Esophagus squamous epithelium (tissue), 5 donors: ENCODE measurements at places on chromosomes 2 and 18. TPM values are rescaled to one million over a fixed set of nuclear protein-coding genes. Genes with fewer than 3 reads are reported as not detected.

- no peak for DNase-seq
These were observed 98.6 kb upstream of the ZNF397 start for GRCh38 chr18:35142275-35142615.

- no peak for DNase-seq
These were observed 34.1 kb upstream of the ARHGAP25 start for GRCh38 chr2:68700560-68700959.

DNA sequence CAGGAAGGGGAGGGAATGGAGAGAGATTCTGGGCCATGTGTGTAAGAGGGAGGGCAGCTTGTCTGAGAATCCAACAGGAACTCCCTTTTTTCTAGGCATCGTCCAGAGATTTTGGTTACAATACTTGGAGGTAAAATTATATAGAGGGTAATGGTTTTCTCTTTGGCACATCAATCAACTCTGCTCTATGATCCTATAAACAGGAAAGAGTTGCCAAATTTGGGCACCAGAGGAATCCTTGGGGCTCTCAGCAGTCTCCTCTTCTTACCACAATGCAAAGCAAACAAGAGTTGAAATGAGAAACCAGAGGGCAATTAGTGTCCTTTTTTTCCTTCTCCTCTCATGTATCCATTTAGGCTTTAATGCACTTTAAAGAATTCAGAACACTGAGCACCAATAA is 243.4 kb downstream of the SLC8A1 start:
- no peak for DNase-seq

DNA sequence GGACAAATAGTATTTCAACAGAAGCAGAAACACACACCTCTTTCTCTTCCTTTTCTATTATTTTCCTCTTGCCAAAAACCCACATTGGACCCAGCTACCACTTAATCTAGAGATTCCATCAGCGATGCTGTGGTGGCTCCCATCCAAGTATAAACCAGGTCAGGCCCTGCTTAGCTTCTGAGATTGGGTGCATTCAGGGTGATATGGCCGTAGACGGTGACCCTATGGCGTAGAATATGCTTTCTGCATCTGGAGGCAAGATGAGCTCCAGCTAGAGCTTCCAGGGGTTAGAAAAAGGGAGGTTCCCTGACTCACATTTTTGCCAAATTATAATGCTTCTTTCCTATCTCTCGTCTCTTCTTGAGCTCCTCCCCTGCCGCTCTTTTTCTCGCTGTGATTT is 66.5 kb downstream of the TNP1 start:
- no peak for DNase-seq

- no peak for DNase-seq
These were observed 117.4 kb upstream of the ARL5A start for GRCh38 chr2:151945602-151946001.

- DNase-seq = no peak
These were observed 81.6 kb downstream of the CDK15 start for GRCh38 chr2:201887773-201888425.

- no peak for DNase-seq
These were observed 59.7 kb upstream of the MEX3C start for GRCh38 chr18:51257150-51257549.

DNA sequence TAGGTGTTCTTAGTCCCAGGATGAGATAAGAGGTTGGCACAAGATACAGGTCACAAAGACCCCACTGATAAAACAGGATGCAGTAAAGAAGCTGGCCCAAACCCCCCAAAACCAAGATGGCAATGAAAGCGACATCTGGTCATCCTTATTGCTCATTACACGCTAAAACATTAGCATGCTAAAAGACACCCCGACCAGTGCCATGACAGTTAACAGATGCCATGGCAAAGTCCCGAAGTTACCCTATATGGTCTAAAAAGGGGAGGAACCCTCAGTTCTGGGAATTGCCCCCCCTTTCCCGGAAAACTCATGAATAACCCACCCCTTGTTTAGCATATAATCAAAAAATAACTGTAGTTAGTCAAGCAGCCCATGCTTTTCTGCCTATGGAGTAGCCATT is 251.1 kb downstream of the SLC4A3 start:
- no peak for DNase-seq

- no peak for DNase-seq
These were observed 127.5 kb downstream of the TWIST2 start for GRCh38 chr2:238975408-238975807.

UGT1A4 gene
- 3.8 TPM for total RNA-seq

GRCh38 chr2:199303728-199304177 is 154.0 kb downstream of the SATB2 start:
- DNase-seq = no peak

GRCh38 chr2:186949726-186950256 is 100.8 kb upstream of the ZSWIM2 start:
- DNase-seq = no peak

LYG2 gene
- total RNA-seq = not detected

- DNase-seq = no peak
These were observed 16.3 kb upstream of the GTF2A1L start for GRCh38 chr2:48601349-48601748.

DNA sequence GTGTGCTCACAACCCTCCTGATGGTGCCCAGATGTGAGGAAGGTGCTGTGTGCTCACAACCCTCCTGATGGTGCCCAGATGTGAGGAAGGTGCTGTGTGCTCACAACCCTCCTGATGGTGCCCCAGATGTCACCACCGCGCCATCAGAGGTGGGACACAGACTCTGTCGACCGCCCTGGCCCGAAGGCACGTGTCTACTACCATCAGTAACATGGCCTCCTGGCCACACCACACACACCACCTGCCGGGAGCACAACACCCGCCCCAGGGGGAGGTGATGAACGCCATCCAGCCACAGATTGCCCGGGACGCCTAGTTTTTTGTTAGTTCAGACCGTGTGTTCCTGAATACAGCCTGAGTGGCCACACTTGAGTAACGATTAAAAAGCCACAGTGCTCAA is 24.5 kb downstream of the HDAC4 start:
- DNase-seq = no peak

DNA sequence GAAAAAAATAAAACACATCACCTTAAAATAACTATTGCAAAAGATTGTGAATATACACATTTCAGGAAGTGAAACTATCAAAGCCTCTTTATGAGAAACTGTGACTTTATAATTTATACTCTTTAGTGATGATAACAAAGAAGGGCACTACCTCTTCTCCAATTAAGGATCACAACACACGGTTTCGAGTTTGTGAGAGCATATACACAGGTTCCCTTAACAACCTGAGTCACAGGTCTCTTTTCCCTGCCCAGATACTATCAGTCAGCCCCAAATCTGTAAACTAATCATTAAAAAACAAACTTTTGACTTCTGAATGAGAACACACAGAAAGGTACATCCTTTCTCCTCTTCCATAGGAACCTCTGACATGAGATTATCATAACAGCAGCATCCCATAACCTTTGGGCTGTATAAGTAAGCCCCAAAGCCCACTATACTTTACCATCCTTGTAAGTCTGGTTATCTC is 44.9 kb downstream of the PTPN2 start:
- no peak for DNase-seq

DNA sequence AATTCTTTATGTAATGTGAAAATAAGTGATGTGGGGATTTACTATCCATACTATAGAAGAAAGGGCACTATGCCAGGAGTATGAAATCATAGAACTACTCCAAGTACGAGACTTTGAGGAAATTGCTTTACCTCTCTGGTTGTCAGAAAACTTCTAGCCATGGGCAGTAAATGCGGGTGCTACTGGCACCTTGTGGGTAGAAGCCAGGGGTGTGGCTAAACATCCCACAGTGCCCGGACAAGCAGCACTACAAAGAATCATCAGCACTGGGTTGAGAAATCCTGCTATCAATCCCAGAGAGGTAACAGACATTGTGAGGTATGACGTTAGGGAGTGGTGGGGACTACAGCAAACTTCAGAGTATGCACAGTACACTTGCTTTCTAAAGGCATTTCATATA is 453.5 kb upstream of the TNP1 start:
- no peak for DNase-seq

ADAM23 gene
- total RNA-seq = 10.1 TPM

GRCh38 chr2:180416627-180417026 is 409.5 kb upstream of the CWC22 start:
- DNase-seq = no peak

LRP2 gene
- not detected for total RNA-seq

SLC4A3 gene
- total RNA-seq = 2.3 TPM

- DNase-seq = no peak
These were observed 113.5 kb upstream of the ZNF236 start for GRCh38 chr18:76708722-76709353.

PLEKHB2 gene
- 43.5 TPM for total RNA-seq

DNA sequence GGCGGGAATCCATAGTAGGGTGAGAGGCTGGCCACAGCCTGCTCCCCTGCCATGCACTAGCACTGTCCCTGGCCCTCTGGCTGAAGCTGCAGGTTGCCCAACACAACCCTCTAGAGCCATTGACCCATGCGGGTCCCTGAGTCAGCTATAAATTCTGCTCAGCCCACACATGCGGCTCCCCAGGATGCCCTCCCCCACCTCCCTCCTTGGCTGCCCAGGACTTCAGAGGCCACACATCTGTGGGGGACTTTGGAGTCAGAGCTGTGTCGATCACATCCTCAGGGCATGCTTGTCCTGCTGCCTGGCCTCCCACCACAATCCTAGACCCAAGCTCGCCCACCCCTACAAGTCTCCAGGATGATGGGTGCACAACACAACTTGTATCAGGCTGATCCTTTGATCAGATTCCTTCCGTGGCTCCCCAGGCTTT is 97.0 kb downstream of the TFCP2L1 start:
- DNase-seq = no peak

DNA sequence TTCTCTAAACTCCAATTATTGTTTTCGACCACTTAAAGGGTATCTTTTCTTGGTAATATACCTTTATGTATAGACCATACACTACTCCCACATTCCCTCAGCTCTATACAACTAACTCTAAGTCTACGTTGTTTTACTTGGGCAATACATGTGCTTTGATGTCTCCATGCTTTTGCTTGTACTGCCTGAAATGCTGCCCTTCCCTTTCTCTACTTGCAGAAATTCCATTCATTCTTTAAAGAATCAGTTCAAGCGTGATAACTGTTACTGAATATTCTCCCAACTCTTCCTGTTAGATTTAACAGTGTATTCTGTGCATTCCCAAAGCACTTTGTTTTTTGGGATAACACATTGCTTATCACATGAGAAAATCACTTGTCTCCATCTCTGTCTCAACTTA is 157.0 kb upstream of the AQP4 start:
- no peak for DNase-seq

ECEL1 gene
- 0.19 TPM for total RNA-seq

DNA sequence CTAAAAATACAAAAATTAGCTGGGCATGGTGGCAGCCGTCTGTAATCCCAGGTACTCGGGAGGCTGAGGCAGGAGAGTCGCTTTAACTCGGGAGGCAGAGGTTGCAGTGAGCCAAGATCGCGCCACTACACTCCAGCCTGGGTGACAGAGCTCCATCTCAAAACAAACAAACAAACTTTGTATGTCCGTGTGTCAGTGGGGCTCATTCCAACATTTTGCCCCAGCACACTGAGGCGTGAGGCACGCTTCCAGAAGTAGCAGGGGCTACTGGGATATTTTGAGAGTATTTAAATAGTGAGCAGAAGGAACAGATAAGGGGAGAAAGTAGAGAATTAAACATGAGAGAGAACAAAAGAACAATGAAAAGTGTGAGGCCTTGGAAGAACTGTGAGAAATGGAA is 83.3 kb upstream of the TANK start:
- no peak for DNase-seq

GRCh38 chr2:53572696-53573095 is 194.9 kb upstream of the CHAC2 start:
- DNase-seq = no peak

- DNase-seq = no peak
These were observed at the start of gene SLC19A3 for GRCh38 chr2:227717687-227718567. SLC19A3 (minus strand) TSS chr2:227718028; CDS start chr2:227702318, 15,710 bp downstream.
